ENCODE measurements at places on chromosomes 2 and 18.

DNA sequence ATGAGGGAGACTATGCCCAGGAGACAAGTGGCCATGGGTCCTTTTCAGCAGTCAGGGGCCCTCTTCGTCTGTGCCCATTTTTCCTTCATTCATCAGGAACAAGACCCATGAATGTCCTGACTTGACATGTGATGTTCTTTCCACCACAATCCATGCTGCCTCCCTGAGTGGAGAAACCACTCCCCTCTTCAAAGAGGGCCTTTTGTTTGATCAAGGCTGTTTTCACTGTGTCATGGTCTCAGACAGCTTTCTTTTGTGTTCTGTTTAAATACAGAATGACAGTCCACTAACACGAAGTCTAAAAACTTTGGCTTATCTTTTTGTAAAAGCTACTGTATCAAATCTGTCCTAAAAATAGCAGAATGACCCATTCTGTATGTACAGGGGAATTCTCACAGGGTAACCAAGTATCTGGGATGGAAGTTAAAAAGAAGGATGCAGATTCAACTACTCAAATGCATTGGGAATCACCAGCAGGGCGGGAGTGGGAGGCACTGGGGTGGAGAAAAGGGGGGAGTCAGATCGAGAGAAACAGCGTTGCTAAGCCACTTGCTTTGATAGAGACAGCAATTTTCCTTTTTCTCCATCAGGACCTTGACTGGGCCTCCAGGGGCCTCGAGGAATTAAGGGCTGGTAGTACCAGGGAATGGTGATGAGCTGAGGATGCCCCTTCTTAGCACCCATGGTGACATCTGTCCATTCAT, 13.9 kb downstream of the LRP2 start:
- DNase-seq = no peak

GRCh38 chr2:53475321-53475720, 292.3 kb upstream of the CHAC2 start:
- no peak for DNase-seq

GRCh38 chr18:67509741-67510391, 6.7 kb downstream of the DSEL start:
- DNase-seq = no peak

DNA sequence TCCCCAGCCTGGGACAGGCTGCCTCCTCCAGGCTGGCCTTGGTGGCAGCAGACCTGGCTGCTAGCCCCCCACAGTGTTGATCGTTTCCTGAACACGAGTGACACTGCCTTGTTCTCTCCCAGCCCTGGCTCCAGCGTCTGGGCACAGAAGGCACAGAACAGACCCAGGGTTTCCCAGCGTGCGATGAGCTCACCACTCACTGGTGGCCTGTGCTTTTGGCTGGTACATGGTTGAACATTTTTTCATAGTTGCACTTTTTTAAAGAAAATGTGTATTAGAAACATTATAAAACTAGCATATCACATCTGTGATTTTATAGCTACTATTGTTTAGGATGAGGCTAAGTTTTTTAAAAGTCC, 40.9 kb downstream of the SCTR start:
- no peak for DNase-seq

GRCh38 chr2:167048829-167049228, 160.5 kb downstream of the XIRP2 start:
- no peak for DNase-seq

GRCh38 chr18:70448588-70448987, 159.7 kb downstream of the SOCS6 start:
- no peak for DNase-seq

- DNase-seq = no peak
These were observed 26.3 kb downstream of the IRS1 start for GRCh38 chr2:226773291-226773690.

DNA sequence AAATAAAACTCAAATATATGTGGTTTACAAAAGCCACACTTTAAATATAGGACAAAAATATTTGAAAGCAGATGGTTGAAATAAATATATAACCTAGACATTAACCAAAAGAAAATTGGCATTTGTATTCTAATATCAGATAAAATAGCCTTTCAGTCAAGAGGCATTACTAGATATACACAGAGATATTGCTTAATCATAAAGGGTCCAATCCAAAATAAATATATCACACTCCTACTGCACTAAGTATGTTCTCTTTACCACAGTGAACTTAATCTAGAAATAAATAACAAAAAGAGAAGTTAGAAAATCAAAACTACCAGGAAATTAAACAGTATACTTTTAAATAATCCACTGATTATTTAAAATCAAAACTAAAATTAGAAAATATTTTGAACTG, 34.2 kb upstream of the KCNJ3 start:
- no peak for DNase-seq

GRCh38 chr2:45754131-45755010, 102.9 kb downstream of the PRKCE start:
- DNase-seq = no peak

DNA sequence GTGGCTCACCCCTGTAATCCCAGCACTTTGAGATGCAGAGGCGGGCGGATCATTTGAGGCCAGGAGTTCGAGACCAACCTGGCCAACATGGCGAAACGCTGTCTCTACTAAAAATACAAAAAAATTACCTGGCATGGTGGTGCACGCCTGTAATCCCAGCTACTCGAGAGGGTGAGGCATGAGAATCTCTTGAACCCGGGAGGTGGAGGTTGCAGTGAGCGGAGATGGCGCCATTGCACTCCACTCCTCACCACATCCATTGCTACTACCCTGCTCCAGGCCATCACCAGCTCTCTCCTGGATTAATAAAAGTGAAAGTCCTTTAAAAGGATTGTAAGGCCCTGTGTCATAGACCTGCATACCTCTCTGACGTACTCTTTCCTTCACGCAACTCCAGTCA, 1.2 kb downstream of the RMP24 start:
- no peak for DNase-seq

GRCh38 chr2:75303227-75303626, 103.9 kb upstream of the TACR1 start:
- DNase-seq = no peak

GRCh38 chr2:73451263-73451972, 65.8 kb downstream of the ALMS1 start:
- no peak for DNase-seq

- DNase-seq = no peak
These were observed 388.4 kb downstream of the IRS1 start for GRCh38 chr2:226411205-226411604.

DNA sequence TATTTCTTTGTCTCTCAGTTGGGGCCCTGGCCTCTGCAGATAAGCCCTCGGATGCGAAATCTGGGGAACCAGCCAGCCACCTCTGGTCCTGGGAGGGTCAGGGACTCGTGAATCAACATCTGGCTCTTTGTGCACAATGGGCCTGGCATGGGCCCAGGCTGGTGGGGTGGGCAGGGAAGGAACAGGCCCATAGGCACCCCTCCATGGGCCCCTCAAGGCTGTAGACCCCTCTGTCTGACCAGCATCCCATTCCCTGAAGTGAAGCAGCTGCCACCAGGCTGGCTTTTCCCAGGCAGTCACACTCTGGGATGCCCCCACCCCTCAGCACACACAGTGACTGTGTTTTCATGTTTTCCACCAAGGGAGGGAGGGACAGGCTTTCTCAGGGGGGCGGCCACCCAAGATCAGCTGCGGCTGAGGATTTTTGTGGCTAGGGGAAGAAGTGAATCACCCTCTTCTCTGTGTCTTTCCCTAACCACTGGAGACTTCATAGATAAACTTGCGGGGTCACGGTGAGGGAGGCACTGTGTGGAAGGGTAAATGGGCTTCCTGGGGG, 166.0 kb downstream of the AGAP1 start:
- DNase-seq = no peak

DNA sequence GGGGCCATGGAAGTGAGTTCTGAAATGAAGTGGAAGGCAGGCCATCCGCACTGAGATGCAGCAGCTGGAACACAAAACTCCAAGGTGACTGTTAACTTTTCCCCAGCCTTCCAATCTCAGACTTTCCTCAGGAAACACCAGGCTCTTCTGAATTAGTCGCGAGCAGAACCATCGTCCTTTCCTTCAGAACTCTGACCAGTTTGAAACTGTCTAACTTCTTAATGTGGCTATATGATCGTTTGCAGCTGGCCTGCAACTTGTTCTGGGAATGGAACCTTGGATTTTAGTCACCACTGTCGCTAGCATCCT, 620 bp upstream of the RPL37A start:
- DNase-seq = no peak

- no peak for DNase-seq
These were observed 174.8 kb downstream of the EN1 start for GRCh38 chr2:118672571-118673158.

- DNase-seq = peak; percentile 66
These were observed at the start of gene SLC66A2 for GRCh38 chr18:79951545-79952455. TSS of gene SLC66A2 (minus strand) at chr18:79951653. CDS start at chr18:79950926, 727 bp downstream.

GRCh38 chr2:9641641-9642040, 10.8 kb upstream of the YWHAQ start:
- no peak for DNase-seq

DNA sequence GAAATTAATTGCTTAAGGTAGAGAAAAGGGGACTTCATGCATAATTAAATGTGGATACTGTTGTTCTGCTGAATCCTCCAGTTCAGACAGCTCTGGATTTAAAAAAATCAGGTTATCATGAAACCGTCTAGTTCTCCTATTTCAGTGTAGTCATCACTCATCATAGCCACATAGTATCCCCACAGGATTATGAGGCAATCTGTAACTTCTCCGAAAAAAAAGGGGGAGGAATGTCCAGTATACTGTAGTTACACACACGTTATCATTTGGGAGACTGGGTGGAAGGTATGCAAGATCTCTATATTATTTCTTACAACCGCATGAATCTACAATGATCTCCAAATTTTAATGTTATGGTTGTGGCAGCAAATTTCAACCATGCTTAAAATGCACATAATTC, 114.0 kb downstream of the HIBCH start:
- no peak for DNase-seq

GRCh38 chr2:40725950-40726349, 274.1 kb upstream of the SLC8A1 start:
- no peak for DNase-seq

DNA sequence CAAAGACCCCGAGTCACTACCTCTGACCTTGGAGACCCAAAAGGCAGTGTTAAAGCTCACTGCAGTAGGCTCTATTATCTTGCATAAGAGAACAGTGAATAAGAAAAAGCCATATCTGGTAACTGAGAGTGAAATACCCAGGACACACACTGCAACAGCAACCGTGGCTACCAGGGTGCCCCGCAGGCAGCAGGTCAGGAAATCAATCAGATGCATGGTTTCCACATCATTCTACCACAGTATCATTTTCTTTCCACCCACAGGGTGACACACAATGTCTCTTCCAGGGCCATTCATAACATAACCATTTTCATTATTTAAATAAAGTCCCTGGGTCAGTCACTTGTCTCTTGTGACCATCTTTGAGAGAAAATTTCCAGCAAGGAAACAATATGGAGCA, 131.3 kb downstream of the CCBE1 start:
- DNase-seq = no peak

- DNase-seq = no peak
These were observed 42.4 kb downstream of the MRPS5 start for GRCh38 chr2:95079199-95079683.

DNA sequence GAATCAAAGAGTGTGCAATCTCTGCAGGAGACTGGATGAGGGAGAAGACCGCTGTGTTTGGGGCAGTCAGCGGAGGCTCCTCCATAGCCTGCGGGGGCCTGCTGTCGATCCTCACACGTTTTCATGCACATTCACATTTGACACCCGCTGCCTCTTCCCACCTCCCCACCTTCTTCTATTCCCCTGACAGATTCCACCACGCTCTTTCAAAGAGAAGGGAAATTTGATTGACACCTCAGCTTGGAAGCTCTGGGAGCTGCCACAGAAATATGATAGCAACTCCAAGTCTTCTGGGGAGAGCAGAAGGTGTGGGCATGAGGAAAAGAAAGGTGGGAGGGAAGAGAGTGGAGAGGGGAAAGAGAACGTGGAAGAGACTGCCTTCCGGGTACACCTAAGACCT, 87.5 kb downstream of the BOD1L2 start:
- DNase-seq = no peak

GRCh38 chr2:9330612-9331270, 92.6 kb downstream of the ITGB1BP1 start:
- DNase-seq = no peak

DNA sequence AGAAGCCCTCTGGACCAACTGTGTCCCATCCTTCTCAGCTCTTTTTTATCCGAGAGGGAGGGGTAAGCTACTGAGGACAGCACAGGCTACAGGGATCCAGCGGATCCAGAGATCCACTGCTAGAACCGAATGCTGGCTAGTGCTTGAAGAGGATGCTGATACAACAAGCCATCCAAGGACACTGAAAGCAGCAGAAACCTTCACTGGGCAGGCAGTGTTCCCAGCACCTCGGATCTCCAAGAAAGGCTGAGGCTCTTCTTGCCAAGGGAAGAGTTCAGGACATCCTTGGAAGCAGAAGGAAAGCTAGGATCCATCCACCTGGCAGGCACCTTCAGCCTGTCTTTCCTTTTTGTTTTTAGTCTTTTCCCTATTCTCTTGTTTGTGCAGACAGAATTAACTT, 13.2 kb upstream of the FHOD3 start:
- DNase-seq = no peak

DNA sequence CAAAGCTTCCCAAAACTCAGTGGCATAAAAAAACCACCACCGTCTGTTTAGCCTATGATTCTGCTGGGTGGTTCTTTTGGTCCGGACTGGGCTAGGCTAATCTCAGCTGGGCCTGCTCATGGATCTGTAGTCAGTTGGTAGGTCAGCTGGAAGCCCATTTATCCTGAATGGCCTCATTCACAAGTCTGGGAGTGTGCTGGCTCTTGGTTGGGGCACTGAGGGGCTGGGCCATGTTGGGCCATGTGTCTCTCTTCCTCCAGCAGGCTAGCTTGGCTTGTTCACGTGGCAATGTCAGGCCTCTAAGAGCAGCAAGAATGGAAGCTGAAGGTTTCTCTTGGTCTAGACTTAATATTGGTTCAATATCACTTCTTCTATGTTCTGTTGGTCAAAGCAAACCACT, 95.7 kb upstream of the HS6ST1 start:
- no peak for DNase-seq

GRCh38 chr2:168158586-168158985, 88.8 kb downstream of the STK39 start:
- DNase-seq = no peak

DNA sequence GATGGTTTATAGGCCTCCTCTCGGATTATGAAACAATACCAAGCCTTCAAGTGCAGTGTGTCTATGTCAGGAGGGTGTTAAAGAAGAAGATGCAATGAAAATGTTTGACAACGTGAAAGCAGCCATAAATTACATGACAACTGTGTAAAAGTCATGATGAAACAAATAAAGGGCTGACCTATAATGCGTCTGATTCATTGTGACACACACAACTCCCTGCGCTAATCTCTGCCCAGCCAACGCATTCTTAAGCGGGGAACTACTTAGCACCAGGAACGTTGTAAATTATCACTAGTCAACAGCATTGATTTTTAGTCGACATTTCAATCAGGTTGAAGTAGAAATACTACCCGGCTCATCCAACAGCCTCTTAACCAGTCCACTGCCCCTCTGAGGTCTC, 26.8 kb downstream of the BCL11A start:
- no peak for DNase-seq

- no peak for DNase-seq
These were observed 359.8 kb upstream of the SALL3 start for GRCh38 chr18:78619854-78620253.

- no peak for DNase-seq
These were observed 319.8 kb downstream of the FBXO15 start for GRCh38 chr18:73827801-73828200.

Measured in NCI-H510A (cell line).